ENCODE measurements at places on chromosomes 6 and 20.
A peak's percentile ranks its signal among the peaks of the same experiment; 100 is the strongest.

DNA sequence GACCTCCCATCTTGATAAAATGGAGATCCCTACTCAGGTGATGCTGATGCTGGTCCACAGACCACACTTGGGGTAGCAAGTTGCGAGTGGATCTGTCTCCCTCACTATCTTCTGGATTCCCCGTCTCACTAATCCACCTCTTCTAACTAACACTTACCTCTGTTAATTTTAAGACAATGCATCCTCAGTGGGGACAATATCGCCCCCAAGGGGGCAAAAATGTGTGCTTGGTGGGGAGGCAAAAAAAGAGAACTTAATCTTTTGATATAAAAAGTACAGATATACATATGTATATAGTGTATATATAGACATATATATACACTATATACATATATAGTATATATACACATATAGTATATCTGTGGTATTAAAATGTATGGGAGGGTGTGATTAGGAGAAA, 4.3 kb downstream of the LRFN2 start:
- no peak for DNase-seq

DNA sequence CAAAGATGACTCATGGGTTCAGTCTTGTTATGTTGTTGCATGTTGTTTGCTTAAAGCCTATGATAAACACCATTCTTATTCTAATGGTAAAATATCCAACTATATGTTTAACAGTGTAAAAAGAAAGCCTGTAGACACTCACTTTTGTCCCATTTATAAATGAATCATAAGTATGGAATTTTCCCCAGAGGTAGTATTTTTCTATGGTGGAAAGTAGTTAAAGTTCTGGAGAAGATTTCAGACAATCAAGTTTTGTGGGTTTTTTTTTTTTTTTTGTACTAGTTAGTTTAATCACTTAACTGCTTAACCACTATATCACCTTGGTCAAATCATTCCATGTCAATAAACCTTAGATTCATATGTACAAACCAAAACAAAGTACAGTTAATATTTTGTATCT, 35.8 kb downstream of the PTCHD4 start:
- DNase-seq, result no peak

GRCh38 chr6:35797837-35798526, 859 bp upstream of the CLPS start:
- no peak for DNase-seq

DNA sequence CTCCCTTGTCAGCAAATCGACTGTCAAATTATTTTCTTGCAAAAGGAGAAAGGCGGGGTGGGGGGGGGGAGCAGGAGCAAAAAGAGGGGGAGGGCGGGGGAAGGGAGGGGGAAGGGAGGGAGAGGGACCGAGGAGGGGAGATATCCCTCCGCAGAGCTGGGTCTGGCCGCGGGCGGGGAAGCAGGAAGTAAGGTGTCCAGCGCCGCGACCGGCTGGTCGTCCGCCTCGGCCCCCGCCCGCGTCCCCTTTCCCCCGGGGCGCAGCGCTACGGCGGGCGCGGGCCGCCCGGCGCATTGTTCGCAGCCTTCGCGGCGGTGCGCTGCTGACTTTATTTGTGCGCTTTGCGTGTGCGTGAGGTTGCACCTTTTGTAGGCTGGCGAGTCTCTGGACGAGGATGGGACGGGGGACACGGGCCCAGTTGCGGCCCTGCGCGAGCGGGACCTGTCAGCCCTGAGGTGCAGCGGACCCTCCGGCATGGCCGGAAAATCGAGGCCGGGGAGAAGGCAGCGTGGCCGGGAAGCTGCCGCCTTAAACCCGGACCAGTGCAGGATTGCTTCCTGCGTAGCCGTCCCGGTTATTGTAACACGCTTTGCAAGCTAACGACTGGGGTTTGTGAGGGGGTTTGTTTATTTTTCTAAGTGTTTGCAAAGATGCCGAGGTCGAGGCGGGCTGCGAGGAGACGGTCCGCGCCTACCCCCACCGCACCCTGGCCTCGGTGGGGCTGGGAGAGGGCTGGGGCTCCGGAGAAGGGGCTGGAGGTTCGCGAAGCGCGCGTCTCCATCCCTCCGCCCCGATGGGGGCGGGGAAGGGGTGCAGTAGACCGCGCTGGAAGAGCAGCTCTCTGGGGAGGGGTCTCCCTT, 675 bp upstream of the TRERF1 start:
- peak; percentile 82 for DNase-seq

- DNase-seq, result peak; percentile 37
These were observed 207.9 kb upstream of the MARCKS start for GRCh38 chr6:113649276-113649675.

DNA sequence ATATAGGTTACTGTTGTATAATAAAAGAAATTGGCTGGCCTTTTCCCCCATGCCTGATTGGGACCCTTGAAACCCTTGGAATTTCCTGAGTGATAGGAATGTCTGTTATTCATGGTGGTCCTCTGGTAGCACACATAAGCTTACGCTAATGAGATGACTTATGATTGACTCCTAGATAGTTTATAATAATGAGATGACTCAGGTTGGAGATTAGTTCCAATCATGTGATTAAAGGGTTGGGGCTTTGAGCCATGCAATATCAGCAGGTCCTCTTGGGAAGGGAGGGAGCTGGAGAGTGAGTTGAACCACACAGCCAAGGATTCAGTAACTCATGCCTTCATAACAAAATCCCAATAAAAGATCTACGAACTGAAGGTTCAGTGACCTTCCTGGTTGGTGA, 407.6 kb upstream of the MANEA start:
- peak; percentile 45 for DNase-seq

DNA sequence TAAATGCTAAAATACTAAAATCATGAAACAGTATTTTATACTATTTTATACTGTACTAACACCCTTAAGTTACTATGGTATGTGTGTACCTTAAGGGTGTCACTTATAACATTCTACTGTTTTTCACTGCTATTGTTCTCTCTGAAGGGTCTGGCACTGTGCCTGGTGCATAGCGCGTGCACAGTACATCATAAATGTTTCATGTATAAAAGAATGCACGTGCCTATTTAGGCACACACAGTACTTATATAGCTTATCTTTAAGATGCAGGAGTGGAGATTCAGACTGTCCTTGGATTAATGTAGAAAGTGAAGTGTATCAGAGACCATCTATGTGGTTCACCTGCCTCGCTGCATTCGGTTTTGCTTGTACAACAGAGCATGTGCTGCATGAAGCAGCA, 64.0 kb upstream of the SGK1 start:
- no peak for DNase-seq

GRCh38 chr6:108732091-108732870, 115.9 kb upstream of the ARMC2 start:
- no peak for DNase-seq

DNA sequence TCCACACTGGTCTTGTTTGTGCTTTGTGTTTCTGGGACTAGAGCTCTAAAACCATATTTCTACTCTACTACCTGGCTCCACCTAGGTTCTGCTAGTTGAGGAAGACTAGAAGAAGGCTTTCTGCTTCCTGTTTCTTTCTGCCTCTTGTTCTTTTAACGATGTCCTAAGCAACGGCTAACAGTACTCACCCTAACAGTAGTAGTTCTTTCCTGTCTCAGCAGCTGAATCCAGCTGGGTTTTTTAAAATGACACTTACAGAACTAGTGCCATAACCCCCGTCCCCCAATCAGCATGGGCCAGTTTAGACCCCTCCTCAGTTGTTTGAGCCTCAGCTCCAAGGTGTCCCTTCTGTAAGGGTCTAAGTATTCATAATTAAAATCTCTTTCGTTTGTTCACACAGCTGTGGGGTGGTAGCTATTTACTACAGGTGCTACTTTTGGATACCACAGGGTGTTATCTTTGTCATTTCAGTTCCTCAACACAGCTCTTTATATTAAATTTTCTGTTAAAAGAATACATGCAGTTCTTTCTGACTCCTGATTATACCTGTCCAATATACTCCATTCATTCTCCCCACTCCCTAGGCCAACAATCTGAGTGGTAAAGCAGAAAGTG, 790.2 kb downstream of the DHX35 start:
- no peak for DNase-seq

- DNase-seq, result no peak
These were observed 90.3 kb upstream of the TMEM170B start for GRCh38 chr6:11447265-11447664.

DNA sequence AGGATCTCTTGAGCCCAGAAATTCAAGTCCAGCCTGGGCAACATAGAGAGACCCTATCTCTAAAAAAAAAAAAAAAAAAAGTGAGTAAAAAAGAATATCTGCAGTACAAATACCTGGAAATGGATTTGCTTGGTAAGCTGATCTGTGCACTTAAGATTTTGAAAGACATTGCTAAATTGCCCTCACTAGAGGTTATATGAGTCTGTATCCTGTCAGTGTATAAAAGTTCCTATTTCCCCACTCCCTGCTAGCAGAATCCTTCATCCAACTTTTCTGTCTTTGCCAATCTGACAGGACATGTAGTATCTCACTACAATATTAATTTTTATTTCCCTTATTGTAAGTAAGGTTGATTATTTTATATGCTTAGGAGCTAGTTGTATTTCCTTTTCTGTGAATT, 36.1 kb downstream of the BICRAL start:
- no peak for DNase-seq

DNA sequence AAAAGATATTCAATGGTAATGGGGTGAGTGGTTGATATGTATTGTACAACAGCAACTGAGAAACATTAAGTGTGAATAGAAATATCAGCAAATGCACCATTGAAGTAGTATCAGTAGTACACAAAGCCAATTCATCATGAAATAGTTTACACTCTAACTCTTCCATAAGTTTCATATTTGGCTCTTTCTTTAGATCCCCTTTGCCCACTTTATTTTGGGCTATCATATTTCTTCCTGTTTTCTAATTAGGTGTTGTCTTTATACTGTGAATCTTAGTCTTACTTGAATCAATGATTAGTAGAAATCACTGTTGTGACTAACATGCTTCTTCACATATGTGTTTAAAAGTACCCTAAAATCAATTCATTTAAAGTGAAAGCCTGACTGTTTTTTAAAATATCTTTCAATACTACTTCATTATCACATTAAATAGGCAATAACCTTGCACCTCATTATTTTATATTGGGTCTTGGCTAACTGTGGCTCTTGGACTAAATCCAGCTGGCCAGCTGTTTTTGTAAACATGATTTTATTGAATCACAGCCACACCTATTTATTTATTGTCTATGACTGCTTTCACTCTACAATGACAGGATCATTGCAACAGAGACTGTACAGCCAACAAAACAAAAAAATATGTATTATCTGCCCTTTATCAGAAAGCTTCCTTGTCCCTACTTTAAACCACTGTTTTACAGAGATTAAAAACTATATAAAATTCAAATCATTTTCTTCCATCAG, 38.9 kb downstream of the EYS start:
- no peak for DNase-seq

DNA sequence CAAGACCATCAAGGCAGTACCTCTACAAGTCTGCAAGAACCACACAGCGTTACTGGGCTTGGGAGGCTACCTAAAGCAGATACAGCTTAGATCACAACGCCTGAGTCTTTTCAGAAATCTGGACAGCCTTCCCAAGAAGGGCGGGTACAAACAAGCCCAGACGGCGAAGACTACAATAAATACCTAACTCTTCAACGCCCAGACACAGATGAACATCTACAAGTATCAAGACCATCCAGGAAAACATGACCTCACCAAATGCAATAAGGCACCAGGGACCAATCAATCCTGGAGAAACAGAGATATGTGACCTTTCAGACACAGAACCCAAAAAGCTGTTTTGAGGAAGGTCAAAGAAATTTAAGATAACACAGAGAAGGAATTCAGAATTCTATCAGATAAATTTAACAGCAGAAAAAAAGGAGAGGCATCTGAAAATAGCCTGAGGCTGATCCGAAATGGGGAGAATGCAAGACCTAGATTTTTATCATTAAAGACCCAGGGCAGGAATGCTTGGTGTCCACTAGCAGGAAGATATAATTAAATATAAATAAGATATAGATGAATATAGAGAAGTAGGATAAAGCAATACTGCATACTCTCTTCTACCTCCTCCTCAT, 131.7 kb upstream of the COL21A1 start:
- DNase-seq, result no peak

GRCh38 chr20:53792946-53793536, 199.4 kb upstream of the ZNF217 start:
- DNase-seq, result no peak

DNA sequence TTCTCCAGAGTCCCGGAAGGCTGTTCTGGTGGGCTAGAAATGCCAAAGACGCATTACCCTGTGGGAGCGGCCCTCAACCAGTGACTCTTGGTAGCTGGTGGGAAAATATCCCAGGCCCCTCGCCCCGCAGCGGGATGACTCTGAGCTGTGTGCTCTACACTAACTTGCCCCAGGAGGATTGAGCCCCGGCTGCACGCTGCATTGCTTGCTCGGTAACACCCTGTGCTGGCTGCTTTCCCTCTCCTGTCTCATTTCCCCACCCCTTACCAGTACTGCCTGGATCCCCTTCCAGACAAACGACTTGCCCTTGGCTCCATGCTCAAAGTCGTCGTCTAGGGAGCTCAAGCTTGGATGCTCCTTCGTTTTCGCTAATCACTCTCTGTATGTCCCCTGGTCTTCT, 411.8 kb upstream of the SULF2 start:
- peak; percentile 6 for DNase-seq

- no peak for DNase-seq
These were observed 993.1 kb upstream of the MANEA start for GRCh38 chr6:94584211-94584610.

DNA sequence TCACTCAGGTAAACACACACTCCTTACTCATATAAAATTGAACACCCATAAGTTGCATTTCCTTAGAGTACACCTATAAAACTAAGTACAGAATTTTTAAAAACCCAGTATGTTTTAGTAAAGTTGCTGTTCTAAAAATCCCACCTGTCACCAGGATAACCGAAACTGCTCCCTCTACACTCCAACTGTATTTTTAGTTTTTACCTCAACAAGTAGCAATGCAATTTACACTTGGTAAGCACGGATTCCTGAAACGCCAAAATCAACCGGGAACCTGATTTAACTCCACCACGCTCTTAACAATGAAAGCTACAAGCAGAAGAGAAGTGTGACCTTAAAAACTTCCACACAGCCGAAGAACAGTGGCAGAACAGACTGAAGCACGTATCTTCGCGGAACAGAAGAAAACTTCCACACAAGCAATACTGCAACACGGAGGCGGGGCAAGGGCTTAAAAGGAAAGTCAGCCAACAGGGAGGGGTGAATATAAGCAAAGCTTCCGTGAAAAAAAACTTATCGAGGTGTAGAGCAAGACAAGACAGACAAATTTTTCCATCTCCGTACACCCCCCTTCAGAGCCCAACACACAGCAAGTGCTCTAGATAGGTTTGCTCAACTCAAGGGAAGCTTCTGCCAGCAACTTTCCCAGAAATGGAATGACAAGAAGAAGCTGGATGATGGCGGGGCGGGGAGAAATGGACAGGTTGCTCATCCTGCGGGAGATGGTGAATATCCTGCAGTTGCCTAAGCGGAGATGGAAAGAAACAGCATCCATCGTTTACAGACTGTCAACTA, 1.4 kb downstream of the STAU1 start:
- DNase-seq, result peak; percentile 29

Data from fibroblast of upper back skin (primary cell).